Activated T-cell treated with anti-CD3 and anti-CD28 coated beads for 48 hours (primary cell): ENCODE measurements at places on chromosomes 7 and 10.

- DNase-seq, result no peak
These were observed 29.0 kb downstream of the ANKMY2 start for GRCh38 chr7:16616542-16616941.

GRCh38 chr10:51867956-51868355, 168.6 kb upstream of the CSTF2T start:
- no peak for DNase-seq

DNA sequence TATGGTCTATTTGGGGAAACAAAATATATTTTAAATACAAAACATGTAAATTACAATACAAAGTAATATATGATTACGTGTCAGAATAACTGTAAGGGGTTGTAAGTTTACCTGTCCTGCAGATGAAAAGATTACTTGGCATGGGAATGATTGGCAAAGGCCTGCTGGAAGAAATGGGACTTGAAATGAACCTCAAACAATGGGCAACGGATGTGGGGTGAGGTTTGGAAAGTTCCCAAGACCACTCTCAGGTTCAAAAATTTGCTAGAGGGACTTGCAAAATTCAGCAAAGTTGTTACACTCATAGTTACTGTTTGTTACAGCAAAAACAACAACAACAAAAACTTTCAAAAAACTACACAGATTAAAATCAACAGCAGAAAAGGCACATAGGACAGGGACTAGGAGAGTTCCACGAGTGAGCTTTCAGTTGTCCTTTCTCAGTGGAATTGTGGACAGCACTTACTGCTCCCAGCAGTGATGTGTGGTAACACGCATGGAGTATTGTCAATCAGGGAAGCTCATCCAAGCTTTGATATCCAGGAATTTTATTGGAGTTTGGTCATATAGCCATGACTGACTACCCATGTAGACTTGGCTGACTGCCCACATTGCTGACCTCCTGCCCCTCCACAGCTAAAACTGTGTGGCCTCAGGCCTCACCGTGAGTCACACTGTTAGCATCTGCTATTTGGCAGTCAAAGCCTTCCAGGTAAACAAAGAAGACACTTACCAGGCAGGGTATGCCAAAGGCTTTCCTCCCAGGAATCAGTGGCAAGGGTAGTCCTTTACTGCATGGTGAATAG, 43.8 kb downstream of the EXOC6 start:
- DNase-seq, result no peak

- no peak for DNase-seq
These were observed 61.5 kb downstream of the VIPR2 start for GRCh38 chr7:159083001-159083697.

- DNase-seq, result no peak
These were observed 10.7 kb downstream of the NODAL start for GRCh38 chr10:70430493-70431445.

DNA sequence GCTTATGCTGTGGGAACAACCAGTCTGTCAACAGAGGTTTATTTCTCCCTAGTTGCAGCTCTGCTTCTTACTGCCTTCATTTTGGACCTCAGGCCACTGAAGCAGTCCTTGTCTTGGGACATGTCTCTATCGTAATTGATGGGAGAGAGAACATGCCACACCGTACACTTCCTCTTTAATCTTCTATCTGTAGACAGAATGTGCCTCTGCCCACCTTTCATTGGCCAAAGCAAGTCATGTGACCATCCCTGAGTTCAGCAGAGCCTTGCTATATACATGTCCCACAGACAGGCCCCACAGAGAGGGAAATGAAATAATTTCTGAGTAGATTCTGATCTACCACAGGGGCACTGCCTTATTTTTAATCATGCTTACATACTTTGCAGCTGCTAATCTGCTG, 98.0 kb downstream of the KCND2 start:
- DNase-seq, result no peak

GRCh38 chr10:72011468-72011867, 47.3 kb downstream of the CHST3 start:
- no peak for DNase-seq

- DNase-seq, result no peak
These were observed 30.6 kb upstream of the GPNMB start for GRCh38 chr7:23216021-23216420.

DNA sequence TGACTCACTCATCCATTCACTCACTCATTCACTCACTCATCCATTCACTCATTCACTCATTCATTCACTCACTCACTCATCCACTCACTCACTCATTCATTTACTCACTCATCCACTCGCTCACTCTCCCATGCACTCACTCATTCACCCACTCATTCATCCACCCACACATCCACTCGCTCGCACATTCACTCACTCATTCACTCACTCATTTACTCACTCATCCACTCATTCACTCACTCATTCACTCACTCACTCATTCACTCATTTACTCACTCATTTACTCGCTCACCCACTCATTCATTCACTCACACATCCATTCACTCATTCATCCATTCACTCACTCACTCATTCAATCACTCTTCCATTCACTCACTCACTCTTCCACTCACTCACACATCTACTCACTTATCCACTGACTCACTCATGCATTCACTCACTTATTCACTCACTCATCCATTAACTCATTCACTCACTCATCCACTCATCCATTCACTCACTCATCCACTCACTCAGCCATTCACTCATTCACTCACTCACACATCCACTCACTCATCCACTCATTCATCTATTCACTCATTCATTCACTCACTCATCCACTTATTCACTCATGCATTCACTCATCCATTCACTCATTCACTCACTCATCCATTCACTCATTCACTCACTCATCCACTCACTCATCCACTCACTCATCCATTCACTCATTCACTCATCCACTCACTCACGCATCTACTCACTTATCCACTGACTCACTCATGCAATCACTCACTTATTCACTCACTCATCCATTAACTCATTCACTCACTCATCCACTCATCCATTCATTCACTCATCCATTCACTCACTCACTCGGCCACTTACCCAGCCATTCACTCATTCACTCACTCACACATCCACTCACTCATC, 74.0 kb downstream of the CARD11 start:
- DNase-seq, result no peak

DNA sequence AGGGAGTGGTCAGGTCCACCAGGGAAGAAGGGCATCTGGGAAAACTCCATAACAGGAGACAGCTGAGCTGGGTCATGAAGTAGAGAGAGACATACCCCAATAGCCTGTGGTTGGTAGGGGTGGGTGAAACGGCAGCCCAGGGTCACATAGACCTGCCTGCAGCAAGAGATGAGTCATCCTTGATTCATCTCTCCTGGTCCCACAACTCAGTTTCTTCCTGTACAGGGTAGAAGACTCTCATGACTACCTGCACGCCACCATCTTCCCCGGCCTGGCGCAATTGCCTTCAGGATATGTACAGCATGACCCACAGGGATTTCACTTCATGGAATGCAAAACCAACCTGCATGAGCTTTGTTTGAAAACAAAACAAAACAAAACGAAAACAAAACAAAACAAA, 45.1 kb upstream of the ADAM12 start:
- DNase-seq, result no peak

DNA sequence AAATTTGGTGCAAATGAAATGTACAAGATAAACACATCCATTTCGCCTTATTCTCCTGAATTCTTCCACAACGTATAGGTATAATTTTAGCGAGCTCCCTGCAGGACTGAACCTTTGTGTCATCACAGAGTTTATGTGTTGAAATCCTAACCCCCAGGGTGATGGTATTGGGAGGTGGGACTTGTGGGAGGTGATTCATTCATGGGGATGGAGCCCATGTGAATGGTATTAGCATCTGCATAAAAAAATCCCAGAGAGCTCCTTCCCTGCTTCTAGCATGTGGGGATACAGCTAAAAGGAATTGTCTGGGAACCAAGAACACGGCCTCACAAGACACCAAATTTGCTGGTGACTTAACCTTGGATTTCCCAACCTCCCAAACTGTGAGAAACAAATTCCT, 741.4 kb upstream of the VSTM2A start:
- DNase-seq, result no peak

DNA sequence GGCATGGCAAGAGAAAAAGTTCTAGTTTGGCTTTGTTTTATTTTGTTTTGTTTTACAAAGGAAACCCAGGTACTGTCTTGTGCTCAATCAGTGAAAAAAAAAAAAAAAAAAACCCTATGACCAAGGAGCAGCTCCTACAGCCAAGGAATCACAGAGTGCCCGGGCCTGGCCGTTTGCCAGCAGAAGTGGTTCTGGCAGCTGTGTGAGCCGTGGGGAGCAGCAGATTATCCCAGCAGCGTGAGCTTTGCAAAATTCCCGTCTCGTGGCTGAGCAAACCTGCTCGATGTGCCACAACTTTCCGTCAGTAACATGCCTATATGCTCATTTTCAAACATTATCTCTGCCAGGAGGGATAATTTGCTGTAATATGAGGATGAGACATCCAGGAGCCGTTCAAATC, 293.7 kb downstream of the POU6F2 start:
- DNase-seq, result no peak

GRCh38 chr10:23051278-23051677, 44.1 kb upstream of the MSRB2 start:
- no peak for DNase-seq

DNA sequence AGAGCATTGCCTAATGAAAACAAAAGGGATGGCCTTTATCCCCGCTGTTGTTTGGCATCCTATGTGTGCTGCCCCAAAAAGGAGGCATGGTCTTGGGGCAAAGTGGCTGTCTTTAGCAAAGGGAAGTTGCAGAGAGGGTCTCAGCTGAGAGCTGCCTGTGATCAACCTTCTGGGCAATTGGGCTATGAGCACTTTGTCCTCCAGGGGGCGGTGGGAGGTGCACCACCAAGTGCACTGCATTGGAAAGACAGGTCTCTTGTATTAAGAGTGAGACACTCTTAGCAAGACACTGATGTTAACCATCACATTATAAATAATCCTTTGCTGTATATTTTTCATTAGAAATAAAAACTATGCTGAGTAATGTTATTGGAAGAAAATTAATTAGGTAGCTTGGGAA, 314.8 kb downstream of the POM121L12 start:
- DNase-seq, result no peak

DNA sequence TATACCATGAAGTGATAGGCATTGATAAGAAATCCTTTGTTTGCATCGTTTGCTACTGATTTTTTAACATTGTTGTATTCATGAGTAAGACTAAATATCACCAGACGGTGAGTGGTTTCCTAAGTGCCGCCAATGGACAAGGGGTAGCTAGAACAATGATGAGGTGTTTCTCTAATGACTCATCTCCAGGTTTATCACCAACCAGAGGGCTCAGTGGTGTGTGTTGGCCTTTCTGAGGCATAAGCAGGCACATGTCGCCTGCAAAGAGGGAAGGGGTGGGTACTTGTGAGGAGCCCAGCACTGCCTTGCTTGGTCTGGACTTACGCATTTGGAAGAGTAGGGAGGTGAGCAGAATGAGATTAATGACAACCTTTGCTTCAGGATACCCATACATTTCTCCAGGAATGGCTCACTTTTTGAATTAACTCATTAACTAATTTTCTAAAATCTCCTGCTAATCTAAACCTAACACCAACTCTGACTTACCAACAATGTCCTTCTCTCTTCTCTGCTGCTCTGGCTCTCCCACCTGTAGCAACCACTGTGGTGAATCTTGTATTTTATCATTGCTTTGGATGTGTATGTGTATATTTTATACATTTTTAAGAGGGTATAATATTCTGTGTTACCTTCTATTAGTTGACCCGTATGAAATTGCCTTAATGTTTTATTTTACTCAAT, 722.6 kb downstream of the GRID1 start:
- no peak for DNase-seq

- no peak for DNase-seq
These were observed 88.8 kb upstream of the DDC start for GRCh38 chr7:50653981-50654425.

- no peak for DNase-seq
These were observed 83.4 kb downstream of the VOPP1 start for GRCh38 chr7:55488804-55489340.

DNA sequence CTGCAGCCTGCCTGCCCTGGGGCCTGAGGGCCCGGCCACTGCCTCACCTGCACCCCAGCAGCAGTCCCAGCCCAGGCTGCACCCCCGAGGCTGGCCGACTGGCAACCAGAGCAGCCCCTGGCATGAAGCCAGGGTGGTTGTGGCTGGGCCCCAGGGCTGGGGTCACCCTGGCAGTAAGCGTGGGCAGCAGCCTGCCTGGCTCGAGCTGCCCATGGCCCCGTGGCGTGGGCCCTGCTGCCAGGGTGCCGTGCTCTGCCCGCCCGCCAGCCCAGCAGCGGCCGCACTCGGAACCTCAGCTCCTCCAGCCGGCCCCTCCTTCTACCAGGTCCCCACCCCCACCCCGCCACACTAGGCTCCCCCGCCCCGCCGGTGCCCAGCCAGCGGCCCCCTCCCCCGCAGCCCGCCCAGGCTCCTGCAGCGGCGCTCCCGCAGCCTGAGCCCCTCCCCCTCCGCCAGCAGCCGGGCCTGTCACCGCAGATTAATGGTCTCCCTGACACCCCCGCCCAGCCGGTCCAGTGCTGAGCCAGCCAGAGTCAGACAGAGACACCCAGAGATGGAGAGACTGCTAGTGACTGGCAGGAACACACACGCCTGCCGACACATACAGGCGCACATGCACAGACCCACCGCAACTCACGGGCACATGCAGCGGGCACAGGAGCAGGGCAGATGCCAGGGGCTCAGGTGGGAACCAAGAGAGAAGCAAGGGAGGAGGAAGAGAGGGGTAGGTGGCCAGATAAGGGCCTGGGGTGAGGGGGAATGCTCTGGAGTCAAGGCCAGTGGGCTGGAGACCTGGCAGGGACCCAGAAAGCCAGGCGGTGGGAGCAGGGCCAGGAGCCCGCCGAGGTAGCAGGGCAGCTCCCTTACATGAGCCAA, 22.4 kb downstream of the KCNH2 start:
- no peak for DNase-seq

DNA sequence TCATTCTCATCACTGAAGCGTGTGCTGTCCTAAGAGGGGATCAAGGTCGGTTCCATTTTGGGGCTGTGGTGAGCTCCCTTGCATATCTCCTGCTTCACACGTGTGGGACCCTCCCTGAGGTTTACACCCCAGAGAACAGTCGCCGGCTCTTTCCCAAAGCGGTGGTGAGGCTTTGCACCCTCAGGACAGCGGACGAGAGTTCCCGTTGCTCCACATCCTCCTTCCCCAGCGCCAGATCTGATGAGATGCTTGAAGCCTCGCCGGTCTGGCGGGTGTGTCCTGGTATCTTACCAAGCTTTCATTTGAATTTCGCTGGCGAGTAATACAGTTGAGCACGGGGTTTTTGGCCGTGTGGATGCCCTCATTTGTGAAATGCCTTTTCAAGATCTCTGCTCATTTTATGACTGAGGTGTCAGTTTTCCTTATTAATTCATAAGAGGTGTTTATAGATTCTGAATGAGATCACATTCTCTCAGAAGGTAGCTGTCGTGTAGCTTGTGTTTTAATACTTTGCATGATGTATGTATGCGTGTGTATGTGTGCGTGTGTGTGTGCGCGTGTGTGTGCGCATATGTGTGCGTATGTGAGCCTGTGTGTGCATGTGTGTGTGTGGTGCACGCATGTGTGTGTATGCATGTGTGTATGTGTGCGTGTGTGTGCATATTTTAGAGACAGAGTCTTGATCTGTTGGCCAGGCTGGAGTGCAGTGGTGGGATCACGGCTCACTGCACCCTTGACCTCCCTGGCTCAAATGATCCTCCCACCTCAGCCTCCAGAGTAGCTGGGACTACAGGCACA, 30.7 kb downstream of the ELFN1 start:
- no peak for DNase-seq
